ENCODE measurements at places on chromosomes 3 and 15. TPM values are rescaled to one million over a fixed set of nuclear protein-coding genes. Genes with fewer than 3 reads are reported as not detected.

The TIPARP gene
- polyA plus RNA-seq, result 9.9 TPM

The HESX1 gene
- polyA plus RNA-seq, result not detected

The NRG4 gene
- polyA plus RNA-seq, result not detected

The HEG1 gene
- not detected for polyA plus RNA-seq

The LRRIQ4 gene
- polyA plus RNA-seq, result not detected

The ADAMTS17 gene
- not detected for polyA plus RNA-seq

The ATP11B gene
- 26.6 TPM for polyA plus RNA-seq

The SLC7A14 gene
- not detected for polyA plus RNA-seq

The NR1I2 gene
- not detected for polyA plus RNA-seq

The ASB14 gene
- 2.7 TPM for polyA plus RNA-seq

The CFAP92 gene
- not detected for polyA plus RNA-seq

The SLC24A5 gene
- not detected for polyA plus RNA-seq

The RBP2 gene
- polyA plus RNA-seq, result not detected

The CELSR3 gene
- polyA plus RNA-seq, result 0.28 TPM

The TRAIP gene
- 4.6 TPM for polyA plus RNA-seq

The GALNT15 gene
- not detected for polyA plus RNA-seq

The UCN2 gene
- polyA plus RNA-seq, result not detected

The PRSS50 gene
- polyA plus RNA-seq, result not detected

The IQCF5 gene
- not detected for polyA plus RNA-seq

The ARL13B gene
- polyA plus RNA-seq, result 7.3 TPM

The OR5K2 gene
- not detected for polyA plus RNA-seq

The ANKRD63 gene
- polyA plus RNA-seq, result 0.29 TPM

The ATP13A5 gene
- polyA plus RNA-seq, result not detected

The GRIP2 gene
- not detected for polyA plus RNA-seq

The EAF1 gene
- polyA plus RNA-seq, result 8.2 TPM

Data from naive B cell (primary cell).